ENCODE measurements at places on chromosomes 3 and 15.
A peak's percentile ranks its signal among the peaks of the same experiment; 100 is the strongest.

GRCh38 chr15:81336568-81336967, 12.6 kb upstream of the STARD5 start:
- no peak for DNase-seq

DNA sequence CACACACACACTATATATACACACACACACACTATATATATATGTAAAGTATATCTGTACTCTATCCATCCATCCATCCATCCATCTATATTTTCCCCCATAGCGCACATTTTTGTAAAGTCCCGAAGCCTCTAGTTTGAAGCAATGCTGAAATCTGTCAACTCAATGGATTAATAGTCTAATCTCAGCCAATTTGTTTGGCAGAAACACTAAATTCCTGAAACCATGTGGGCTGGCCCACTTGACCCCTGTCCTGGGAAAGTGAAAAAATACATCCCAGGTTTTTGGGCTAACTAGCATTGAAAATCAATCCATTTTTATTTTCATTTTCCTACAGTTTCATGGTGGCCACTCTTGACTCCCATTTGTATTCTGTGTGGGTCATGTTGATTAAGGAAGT, 166.7 kb downstream of the SLCO3A1 start:
- no peak for DNase-seq

DNA sequence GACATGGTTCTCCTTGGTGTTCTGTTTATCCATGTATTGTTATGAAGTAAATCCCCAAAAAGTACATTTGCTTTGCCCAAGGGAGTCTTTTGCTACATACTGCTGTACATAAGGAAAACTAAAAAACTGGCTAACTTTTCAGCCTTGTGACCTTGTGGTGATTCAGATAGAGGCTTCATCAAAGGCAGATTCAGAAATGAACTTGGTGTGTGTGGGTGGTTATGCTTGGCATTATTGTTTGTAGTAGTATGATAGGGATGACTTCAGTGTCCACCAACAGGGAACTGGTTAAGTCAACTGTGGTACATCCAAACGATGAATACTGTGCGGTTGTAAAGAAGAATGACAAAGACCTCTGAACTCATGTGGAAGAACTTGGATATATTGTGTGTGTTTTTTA, 75.6 kb upstream of the CHRNB4 start:
- DNase-seq, result no peak

- no peak for DNase-seq
Measured at GRCh38 chr15:55457401-55458022, 49.2 kb downstream of the PIERCE2 start.

DNA sequence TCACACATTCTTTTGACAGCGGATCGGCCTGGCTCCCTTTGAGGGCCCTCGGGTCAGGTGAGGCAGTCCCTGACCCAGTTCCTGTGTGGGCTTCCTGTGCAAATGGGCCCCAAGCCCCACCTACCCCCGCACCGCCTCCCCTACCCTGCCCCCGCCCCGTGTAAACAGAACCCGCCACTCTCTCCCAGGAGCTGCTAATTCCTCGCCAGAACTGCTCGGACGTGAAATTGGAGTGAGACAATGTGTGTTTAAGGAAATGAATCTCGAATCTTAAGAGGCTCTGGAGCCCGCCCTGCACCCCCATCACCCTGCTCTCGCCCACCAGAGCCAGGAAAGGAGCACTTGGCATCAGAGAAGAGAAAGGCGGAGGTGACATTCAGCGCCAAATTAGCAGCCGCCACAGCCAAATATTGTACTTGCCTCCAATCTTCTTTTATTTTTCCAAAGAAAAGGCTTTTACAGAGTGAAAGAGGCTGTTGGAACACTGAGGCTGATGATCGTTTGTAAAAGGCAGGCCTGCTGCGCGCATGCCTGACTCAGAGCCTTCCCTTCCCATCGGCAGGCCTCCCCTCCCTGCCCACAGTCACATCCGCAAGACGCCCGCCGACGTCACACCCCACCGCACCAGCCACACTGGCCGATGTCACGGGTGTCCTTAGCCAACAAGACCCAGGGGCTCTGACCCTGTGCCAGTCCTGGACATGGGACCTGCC, 53.1 kb downstream of the CACNA2D2 start:
- DNase-seq, result peak; percentile 68
